CD4-positive, alpha-beta T cell treated with Interleukin-10 for 1 hour (primary cell): ENCODE measurements at places on chromosomes 7 and 10.

DNA sequence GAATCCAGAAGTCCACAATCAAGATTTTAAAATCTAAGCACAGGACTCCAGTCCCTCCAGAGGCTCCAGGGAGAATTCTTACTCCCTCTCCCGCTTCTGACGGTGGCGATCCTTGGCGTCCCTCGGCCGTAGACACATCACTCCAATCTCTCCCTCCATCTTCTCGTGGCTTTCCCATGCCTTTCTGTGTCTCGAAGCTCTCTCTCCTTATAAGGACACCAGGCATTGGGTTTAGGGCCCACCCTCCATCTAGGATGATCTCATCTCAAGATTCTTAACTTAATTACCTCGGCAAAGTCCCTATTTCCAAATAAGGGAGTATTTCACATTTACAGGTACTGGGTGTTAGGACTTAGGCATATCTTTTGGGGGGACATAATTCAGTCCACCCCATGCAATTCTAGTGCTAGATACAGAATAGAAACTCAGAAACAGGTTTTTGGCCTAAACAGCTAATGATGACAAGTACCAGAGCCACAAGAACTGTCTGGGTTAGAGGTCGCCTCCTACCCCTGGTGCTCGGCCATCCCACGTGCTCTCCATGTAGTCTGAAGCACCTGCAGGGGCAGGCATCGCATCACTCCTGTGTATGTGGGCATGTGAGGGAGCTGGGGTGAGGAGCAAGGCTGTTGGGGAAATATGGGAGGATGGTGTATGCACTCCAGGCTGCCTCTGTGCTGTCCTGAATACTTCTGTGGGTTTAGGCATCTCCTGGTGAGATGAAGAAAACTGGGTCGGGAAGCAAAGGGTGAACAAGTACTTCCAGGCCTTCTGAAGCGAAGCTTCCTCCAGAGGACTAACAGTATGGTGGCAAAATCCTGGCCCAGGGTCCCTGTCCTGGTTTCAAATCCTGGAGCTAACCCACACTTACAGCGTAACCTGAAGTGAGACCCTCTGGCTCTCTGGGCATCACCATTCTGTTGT lies 298.3 kb upstream of the ZMIZ1 start:
- no peak for DNase-seq

- DNase-seq, result no peak
Observed at GRCh38 chr7:103143868-103144267, 5.0 kb downstream of the NAPEPLD start.

DNA sequence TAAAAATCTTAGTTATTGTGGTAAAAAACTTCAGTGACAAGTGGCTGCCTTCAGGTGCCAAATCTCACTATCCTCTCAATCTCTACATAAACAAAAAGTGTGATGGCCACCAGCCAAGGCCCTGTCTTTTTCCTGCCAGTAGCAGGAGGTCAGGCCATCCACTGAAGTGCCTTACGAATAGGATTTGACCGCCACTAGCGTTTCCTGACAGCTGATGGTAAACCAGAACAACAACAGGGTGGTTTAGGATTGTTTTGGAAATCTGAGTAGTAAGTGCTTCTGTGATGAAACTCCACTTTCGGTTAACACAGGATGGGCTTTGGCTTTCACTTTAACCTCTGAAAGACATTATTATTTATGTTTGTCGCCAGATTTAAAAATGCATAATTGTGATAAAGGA lies 55.7 kb upstream of the OGDHL start:
- no peak for DNase-seq

- DNase-seq, result no peak
Observed at GRCh38 chr10:121392657-121393056, 205.6 kb downstream of the FGFR2 start.
